Temporal lobe (tissue), 4 donors: ENCODE measurements at places on chromosomes 3 and 15. TPM values are rescaled to one million over a fixed set of nuclear protein-coding genes. Genes with fewer than 3 reads are reported as not detected.

The AADACL2 gene
- total RNA-seq = not detected

The ITGB5 gene
- total RNA-seq = 22.9 TPM

The FETUB gene
- not detected for total RNA-seq

The GRK7 gene
- total RNA-seq = 0.25 TPM

The ZIC1 gene
- total RNA-seq = 12.3 TPM

The ERICH6 gene
- 0.25 TPM for total RNA-seq

The VIPR1 gene
- under 0.01 TPM for total RNA-seq

The STRIT1 gene
- total RNA-seq = not detected

The RUVBL1 gene
- 35.9 TPM for total RNA-seq

The TGM4 gene
- total RNA-seq = not detected

The TAGLN3 gene
- 105 TPM for total RNA-seq

The PLA2G4F gene
- not detected for total RNA-seq

The XCR1 gene
- total RNA-seq = not detected

The HACD3 gene
- total RNA-seq = 98.1 TPM

The EEFSEC gene
- 6.1 TPM for total RNA-seq

The AMOTL2 gene
- total RNA-seq = 46.5 TPM

The CGNL1 gene
- 5.2 TPM for total RNA-seq

The GOLGA6L4 gene
- total RNA-seq = 2.7 TPM

The LRRIQ4 gene
- 0.49 TPM for total RNA-seq

The DNAJA4 gene
- 23.1 TPM for total RNA-seq

The GPR160 gene
- 2.2 TPM for total RNA-seq

The CHRD gene
- 8.6 TPM for total RNA-seq

The GABRR3 gene
- under 0.01 TPM for total RNA-seq

The ADAMTSL3 gene
- 16.2 TPM for total RNA-seq

The AP3B2 gene
- total RNA-seq = 45.7 TPM

The INSYN1 gene
- 24.1 TPM for total RNA-seq

The GOLGA6D gene
- under 0.01 TPM for total RNA-seq

The KIF15 gene
- 6.4 TPM for total RNA-seq

The UPK1B gene
- total RNA-seq = under 0.01 TPM

The BDH1 gene
- 10.3 TPM for total RNA-seq

The CYP11A1 gene
- not detected for total RNA-seq

The RYR3 gene
- total RNA-seq = 12.5 TPM

The MINDY4B gene
- total RNA-seq = not detected

The SEMA3G gene
- total RNA-seq = 3.7 TPM

The MESP1 gene
- 2.0 TPM for total RNA-seq

The ITIH1 gene
- not detected for total RNA-seq

The MORC1 gene
- under 0.01 TPM for total RNA-seq

The APOD gene
- 7.4 TPM for total RNA-seq

The EID1 gene
- total RNA-seq = 157 TPM

The FAM81A gene
- total RNA-seq = 51.1 TPM

The AKAP13 gene
- total RNA-seq = 49.2 TPM

The MINAR1 gene
- total RNA-seq = 2.5 TPM

The NR2E3 gene
- total RNA-seq = not detected

The PATL2 gene
- total RNA-seq = not detected

The POC1A gene
- 2.5 TPM for total RNA-seq

The HRG gene
- not detected for total RNA-seq

The SEC11A gene
- 52.1 TPM for total RNA-seq

The CLDN11 gene
- 14.5 TPM for total RNA-seq

The NEO1 gene
- 151 TPM for total RNA-seq

The PLA2G4D gene
- not detected for total RNA-seq

The DHFR2 gene
- total RNA-seq = 8.1 TPM

The PRR23A gene
- total RNA-seq = not detected

The EDC3 gene
- total RNA-seq = 17.9 TPM

The SEMA4B gene
- total RNA-seq = 35.4 TPM

The AGBL1 gene
- total RNA-seq = 0.98 TPM

The MUC20 gene
- total RNA-seq = 2.5 TPM

The MKRN3 gene
- total RNA-seq = 13.5 TPM
